ENCODE measurements at places on chromosomes 2 and 18. TPM values are rescaled to one million over a fixed set of nuclear protein-coding genes. Genes with fewer than 3 reads are reported as not detected.

PHOSPHO2 gene
- total RNA-seq = 11.7 TPM

DNA sequence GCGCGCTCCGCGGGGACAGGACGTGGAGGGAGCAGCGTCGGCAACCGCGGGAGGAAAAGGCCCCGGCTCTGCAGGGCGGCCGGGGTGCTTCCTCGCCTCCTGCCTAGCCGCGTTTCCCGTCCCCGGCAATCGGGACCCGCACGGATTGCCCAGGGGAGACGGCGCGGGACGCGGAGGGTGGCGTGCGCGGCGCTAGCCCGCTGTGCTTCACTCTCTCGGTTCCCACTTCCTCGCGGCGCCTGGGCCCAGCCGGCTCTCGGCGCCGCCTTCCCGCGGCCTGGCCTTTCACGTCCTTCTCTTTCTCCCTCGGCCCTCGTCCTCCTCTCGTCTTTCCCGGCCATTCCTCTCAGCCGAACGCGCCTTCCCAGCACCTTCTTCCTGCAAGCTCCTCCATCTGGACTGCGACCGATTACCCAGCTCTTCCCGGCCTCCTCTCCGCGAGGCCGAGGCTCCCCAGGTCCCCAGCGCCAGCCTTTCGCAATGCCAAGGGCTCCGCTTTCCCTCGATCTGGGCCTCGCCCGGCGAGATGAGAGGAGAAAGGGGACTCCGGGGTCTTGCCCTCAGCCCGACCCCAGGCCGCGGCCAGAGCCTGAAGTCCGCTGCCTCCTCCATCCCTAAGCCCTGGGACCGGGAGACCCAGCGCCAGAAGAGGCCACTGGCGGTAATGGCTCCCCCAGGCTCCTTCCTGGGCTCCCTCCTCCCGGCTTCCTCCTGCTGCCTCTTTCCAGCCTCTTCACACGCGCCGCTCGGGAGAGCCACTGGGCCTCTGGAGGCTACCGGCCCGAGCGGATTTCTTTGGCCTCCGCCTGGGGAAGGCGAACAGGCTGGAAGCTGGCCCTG, 34.3 kb upstream of the ATP6V1B1 start:
- H3K36me3 ChIP-seq = no peaks in the 10 kb centered on the region
- no peak overlapping the region for H3K27ac ChIP-seq
- peaks cover 100% of the 10 kb centered on the region for H3K27me3 ChIP-seq
- peaks cover 46% of the 10 kb centered on the region for H3K4me1 ChIP-seq
- peak; percentile 62 for DNase-seq
- H3K4me3 ChIP-seq = peak overlapping the region; percentile 37

DNA sequence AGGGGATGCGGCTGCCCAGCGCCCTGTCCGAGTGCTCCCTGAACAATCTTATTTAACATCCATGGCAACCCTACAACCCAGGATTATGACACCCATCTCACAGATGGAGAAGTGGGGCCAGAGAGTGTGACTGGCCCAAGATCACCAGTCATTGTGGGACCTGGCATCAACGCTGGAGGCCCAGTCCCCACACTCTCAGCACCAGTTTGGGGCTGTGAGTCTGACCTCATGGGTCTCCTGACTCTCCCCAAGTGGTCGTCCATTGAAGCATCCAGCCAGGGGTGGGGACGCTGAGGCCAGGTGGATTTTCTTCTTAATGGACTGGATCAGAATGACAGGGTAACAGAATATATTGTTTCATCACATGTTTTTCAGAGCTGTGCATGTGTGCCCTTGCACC, 24.5 kb downstream of the MAL start:
- no peaks in the 10 kb centered on the region for H3K27me3 ChIP-seq
- H3K36me3 ChIP-seq = no peaks in the 10 kb centered on the region
- peaks cover 3% of the 10 kb centered on the region for H3K4me1 ChIP-seq
- no peak overlapping the region for H3K4me3 ChIP-seq

GRCh38 chr2:170123593-170123992, 54.4 kb upstream of the MYO3B start:
- DNase-seq = no peak
- H3K4me1 ChIP-seq = no peaks in the 10 kb centered on the region
- H3K27me3 ChIP-seq = no peaks in the 10 kb centered on the region
- H3K4me3 ChIP-seq = no peak overlapping the region
- H3K36me3 ChIP-seq = no peaks in the 10 kb centered on the region
